Keratinocyte (primary cell): ENCODE measurements at places on chromosomes 4 and X. TPM values are rescaled to one million over a fixed set of nuclear protein-coding genes. Genes with fewer than 3 reads are reported as not detected.

Gene SASH3
- polyA plus RNA-seq = 0.08 to 0.09 TPM in 2 of 3 replicates, not detected in the other

GRCh38 chr4:24747234-24747975 is 48.0 kb upstream of the SOD3 start:
- no peak for DNase-seq

DNA sequence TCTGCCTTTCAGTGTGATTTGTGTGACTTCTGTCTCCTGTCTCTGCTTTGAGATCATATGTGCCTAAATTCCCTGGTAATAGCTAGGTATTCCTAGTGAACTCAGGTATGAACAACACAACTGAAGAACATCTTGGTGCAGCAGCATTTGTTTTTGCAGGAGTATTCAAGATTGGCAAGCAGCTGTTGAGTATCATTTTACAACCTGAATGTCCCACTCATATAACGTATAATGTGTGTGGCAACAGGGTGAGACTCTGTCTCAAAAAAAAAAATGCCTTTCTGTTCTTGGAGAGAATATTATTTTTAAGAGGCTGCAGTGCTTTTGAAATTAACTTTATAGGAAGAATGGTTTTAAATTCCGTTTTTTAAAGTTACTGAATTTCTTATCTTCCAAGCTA is 7.7 kb downstream of the LSM6 start:
- no peak for DNase-seq

Gene OTC
- polyA plus RNA-seq = not detected in 3 replicates

DNA sequence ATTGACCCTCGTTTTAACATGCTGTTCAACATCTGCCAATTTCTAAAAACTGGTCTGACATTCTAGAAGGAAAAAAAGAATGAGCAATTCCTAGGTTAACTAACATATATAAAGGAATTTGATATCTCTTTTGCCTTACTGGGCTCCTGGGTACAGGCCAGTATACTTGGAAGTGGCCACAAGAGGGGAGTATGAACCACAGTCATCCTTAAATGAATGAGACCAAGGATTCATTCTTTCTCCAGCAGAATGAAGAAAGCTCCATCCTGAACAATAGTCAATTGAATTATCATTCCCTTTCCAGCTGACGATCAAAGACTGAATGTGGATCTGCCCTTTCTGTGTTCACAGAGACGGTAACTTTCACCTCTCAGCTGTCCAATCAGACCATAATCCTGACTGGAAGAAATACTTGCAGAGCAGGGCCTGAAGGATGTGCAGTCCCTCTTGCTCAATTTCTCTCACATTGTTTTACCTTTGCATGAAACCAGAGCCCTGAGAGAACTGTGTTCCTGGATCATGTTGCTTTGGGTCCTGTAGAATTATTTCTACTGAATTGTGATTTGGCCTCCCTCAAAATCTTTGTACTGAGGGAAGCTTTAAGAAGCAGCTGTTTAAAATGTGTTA is 14.8 kb upstream of the SPARCL1 start:
- no peak for DNase-seq

DNA sequence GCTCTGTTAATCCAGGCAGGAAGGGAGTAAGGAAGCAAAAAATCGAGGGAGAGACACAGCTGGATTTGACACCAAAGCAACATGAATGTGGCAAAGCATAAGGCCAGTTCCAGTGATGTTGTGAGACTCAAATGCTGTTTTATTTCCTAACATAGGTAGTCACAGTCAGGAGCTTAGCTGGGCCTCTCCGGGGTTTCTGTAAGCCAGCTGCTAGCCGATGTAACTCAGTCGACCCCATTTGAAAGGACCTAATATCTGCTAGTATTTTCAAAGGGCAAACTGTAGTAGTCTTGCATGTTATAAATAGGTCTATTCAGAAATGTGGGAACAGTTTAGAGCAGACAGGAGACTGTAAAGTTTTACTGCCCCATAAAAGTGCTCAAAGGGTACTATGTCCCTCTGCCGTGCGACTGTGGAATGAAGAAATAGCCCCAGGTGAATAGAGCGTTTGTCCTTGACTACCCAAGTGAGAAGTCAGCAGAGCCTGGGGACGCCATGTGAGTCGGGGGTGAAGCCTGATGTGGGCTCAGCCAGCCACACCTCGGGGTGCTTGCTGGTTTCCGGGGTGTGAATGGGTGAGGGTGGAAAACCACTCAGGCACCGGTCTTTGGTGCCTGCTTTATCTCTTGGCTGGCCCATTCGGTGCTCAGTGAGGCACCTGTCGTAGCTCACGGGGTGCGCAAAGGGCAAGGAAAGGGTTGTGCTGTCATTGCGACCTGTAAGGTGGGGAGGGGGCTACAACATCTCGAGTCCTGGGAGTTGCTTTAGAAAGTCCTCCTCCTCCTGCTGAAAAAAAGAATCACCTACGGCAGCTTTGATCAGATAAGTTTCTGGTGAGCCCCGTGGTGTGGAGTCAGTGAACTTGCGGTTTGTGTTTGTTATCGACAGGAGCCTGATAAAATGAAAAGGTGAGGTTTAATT is 745 bp downstream of the TRIM2 start:
- no peak for DNase-seq
